ENCODE measurements at places on chromosomes 3 and 15.

DNA sequence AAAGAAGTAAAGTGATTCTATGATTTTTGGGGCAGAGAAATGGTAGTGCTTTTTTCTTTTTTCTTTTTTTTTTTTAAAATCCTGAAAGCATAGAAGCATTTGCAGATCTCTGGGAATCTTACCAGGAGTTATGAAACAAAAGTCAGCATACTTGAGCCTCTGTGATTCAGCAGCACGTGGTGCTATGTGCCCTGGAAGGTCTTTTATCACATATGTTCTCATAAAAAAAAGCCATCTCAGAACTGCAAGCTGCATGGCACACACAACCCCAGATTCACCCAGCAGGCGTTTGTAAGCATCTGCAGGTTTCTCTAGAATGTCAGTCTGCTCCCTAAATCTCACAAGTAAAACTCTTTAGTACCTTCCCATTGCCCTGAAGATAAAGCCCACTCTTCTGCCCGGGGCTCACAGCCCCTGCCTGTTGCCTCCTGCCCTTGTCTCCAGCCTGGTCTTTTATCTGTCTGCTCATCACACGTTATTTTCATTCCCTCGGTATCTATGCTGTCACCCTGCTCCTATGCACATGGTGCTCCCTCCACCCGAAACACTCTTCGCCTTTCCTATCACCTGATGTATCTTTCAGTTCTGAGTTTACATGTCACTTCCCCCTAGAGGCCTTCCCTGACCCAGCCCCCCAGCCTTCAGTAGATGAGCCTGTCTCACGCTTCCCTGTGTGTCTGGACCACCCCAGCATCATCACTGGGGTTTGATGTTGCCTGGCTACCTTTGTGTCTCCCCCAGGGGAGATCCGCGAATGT lies 72.4 kb downstream of the CHDH start:
- no peak for DNase-seq

GRCh38 chr3:157285141-157285540 lies 125.2 kb upstream of the CCNL1 start:
- no peak for DNase-seq

DNA sequence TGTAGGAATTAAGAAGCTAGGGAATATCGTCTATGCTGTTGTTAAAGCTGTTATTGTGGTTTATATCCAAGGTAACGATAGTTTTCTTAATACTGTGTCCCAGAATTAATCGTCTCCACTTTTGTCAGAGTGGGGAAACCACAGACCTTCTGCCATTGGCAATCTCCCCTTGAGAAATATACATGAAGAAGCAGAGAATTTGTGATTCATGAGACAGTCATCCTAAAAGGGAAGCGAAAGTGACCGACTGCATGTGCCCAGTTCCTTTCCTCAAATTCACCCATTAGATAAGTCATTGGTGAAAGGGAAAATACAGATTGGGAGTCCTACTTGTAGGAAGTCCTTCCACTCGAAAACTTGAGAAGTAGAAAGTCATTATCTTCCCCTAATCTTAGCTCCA lies 26.6 kb downstream of the DIPK2A start:
- DNase-seq: no peak

DNA sequence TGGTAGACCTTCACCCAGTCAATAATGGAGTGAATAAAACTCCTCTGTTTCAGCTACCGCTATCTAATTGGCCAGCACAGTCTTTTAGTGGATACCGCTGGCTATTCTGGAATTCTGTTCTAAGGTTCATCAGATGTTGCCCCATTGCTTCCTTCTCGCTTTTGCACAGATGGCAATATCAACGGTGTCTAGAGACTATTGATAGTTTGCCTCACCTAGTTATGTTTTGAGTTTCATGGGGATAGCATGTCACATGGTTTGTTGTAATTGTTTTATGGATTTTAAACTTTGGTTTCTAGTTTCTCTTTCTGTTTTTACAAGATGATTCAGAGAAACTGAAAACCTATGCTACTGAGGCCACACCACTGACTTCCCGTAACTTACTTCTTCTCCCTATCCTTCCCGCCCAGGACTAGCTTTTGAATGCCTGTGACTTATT lies 2.0 kb downstream of the XRN1 start:
- no peak for DNase-seq

DNA sequence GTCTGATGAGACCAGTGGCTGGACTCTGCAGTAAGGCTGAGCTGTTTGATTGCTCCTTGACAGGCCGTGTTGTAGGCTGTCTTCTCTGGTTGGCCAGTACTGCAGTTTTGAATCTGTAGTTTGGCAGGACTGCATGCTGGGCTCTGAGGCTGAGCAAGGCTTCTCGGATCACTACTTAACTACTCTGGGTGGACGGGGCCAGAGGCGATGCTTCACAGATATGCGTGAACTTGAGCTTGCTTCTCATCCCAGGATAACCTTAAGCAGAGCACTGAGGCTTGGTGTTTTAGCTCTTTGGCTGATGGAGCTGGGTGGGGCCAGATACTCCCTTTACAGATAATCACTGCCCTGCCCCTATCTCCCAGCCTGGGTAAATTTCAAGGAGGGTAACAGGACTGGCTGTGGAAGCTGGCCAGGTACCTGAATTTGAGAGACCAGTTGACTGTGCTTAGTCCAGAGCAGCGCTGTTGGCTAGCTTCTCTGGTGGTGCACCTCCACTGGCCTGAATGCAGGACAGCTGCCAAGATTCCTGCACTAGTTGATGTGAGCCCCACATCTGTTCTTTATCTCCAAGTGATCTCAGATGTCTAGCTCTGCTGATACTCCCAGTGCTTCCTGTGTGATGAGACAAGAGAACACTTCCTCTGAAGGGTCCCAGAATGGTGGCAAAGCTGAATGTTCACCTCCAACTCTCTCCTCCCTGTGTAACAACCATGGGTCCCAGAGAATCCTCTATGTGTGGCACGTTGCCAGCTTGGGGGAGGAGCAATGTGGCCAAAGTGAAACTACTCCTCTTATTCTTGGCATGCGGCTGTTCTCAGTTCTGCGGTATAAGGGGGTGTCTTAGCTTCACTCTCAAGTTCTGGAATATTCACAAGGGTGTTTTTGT lies 37.9 kb downstream of the RPL39L start:
- peak; percentile 47 for DNase-seq

DNA sequence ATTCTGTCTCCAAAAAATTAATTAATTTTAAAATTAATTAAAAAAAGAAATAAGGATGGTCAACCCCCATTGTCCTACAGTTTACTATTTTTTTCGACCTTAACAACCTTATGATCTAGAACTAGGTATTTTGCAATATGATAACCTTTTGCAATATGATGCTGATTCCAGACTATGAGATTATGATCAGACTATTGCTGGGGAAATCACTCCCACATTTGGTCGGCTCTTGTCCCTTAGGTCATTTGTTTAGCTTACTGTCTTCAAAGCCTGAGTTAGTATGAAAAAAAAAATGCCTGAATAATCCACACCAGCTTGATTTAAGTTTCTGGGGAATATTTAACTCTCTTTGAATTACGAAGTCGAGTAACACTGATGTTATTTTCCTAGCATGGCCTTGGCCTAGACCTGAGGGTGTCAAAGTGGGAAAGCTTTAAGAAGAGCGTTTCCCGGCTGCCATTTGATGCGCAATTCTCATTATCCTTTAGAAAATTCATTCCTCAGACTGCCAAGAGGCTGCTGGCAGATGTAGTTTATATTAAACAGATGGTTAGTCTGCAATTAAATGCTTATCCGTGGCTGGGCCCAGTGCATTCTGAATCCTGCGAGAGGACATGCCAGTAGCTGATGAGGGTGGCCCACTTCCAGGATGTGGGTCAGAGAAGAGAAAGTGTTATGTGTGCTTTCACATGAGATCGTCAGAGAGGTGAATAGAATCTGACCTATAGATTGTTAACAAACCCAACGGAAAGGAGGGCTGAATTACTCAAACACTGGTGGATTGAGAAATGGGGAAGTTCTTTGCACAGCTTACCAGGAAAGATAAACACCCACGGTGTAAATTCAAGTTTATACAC lies 496.0 kb upstream of the THBS1 start:
- DNase-seq: no peak

DNA sequence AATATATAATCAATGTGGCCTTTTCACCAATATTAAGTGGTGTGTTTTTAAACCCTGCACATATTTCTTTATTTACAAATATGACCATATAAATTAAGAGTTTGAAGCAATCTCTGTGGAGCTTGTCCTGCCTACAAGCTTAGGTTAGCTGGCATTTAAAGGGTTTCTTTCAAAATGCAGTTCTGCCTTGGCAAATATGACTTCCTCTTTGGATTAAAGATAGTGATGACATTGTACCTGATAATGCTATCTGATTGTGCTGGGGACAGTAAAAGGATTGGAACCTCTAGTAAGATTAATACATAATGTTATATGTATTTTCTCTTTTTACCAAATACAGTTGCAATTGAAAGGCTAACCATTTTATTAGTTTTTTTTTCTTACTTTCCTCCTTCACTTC lies 249.1 kb downstream of the OTOL1 start:
- DNase-seq: no peak
